NCI-H226 (cell line): ENCODE measurements at places on chromosomes 1 and 21.

DNA sequence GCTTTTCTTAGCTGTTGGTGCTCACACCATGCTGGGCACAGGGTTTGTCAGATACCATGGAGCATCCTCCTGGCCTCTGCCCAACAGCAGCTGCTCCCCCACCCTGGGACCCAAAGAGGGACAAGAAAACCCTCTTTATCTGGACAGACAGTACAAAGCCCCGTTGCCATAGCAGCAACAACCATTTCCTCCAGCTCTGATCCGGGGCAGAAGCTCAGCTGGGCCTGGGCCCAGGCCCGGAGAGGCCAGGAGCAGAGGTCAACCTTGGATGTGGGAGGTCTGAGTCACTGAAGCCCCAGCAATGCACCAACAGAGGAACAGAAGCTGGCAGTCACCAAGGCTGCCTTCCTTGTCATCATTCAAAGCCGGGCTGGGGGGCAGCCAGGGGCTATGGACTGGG lies 228.4 kb upstream of the POU3F1 start:
- DNase-seq: no peak

DNA sequence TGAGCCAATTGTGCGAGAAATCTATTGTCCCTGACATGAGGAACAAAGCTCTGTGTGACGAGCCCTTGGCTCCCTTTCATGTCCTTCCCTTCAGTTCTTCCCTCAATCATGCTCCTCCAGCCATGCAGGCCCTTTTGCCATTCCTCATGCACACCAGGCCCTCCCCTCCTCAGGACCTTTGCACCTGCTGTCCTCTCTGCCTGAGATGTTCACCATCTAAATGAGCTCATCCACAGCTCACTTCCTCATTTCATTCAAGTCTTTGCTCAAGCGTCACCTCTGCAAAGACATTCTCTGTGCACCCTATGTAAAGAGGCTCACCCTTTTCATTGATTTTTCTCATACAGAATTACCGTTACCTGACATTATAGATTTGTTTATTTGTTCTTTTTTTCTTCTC lies 43.7 kb downstream of the C8B start:
- DNase-seq: no peak

DNA sequence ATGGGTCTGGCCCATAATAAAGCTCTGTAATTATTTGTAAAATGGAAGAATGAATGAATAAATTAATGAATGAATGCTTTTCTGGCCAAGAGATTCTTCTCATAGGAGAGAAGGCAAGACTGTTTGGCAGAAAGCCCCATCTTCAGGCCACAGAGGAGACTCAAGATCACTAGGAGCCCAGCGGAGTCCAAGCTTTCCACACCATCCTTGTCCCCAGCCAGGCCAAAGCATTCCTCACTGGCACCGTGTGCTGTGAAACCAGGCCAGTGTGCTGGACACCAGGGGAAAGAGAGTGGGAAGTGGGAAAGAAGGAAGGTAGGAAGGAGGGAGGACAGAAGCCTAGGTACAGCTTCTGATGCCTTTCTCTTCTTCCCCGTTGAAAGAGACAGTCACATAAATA lies 86.4 kb downstream of the PLXNA2 start:
- no peak for DNase-seq

DNA sequence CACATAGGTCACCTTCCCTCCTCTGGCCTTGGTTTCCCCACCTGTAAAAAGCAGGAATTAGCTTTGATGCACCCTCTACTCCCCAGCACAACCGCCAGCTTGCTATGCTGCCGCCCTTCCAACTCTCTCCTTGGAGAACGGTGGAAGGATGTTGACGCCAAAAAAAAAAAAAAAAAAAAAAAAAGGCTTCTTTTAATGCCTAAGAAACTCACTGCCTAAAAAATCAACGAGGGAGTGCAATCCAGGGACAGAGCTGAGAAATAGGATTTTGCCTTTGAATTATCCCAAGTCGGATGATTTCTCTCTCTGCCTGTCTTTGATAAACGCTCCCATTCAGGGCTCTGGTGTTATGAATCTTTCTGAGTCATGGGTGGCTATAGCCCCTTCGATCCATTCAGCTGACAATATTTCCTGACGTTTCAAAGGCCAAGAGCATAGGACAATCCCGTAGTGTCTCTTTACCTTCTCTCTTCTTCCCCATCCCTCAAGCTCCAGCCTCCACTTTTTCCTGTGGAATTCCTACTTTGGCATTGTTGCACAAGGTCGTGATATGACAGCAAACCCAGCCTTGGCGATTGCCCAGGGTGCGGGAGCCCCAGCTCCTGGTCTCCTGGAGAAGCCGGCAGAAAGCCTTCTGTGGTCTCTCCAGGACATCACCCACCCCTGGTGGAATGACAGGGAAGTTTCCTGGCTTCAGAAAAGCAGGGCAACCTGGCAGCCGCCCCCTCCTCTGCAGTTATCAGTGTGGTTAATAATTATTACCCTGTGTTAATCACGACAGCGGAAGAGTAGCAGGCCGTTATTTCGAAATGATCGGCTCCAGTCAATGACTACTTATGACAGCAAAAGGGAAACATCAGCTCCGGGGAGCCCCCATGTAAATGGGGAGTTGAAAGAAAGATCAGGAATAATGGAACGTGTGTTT lies 8.0 kb upstream of the PLXNA2 start:
- DNase-seq: no peak

GRCh38 chr1:180451504-180451903 lies 50.9 kb downstream of the ACBD6 start:
- DNase-seq: no peak

GRCh38 chr1:233582439-233582838 lies 31.5 kb upstream of the KCNK1 start:
- DNase-seq: no peak

DNA sequence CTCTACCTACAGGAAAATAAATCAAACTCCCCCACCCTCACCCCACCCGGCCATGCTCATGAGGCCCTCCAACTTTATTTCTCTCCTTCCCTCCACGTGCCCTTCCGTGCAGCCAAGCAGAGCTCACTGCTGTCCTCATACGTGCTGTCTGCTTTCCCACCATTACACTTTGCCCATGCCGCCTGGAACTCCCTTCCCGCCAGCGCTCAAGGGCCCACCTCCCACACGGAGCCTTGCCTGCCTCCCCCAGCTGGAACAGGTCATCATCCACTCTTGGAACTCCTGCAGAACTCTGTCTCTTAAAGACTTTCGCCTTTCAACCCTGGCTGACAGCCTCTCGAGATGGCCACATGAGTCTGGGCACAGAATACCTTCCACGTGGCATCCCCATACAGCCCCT lies 42.4 kb downstream of the GLIS1 start:
- DNase-seq: no peak

GRCh38 chr1:98325646-98326440 lies 335.7 kb upstream of the SNX7 start:
- peak; percentile 87 for DNase-seq

DNA sequence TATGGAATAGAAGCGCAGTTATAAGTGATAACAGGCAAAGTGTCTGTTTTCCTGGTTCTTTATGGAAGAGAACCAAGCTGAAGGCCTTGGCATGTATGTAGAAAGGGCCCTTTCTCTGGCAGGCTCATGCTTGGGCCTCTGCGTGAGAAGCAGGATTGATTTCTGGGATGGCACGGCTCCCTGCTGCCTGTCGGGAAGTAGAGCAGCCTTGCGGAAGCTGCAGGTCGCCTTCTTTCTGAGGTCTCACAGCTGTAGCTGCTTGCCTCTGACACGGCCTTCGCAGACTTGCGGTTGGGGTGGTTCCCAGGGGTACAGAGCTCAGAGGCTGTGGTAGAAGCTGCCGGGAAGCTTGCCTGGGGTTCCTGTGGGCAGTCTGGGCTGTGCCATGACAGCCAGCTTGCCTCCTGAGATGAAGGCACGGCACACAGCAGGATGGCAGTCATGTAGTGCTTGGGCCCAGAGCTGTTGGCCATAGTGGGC lies 39.4 kb downstream of the TRAPPC10 start:
- DNase-seq: no peak

- DNase-seq: no peak
Observed at GRCh38 chr1:158652721-158653334, 33.7 kb downstream of the SPTA1 start.

DNA sequence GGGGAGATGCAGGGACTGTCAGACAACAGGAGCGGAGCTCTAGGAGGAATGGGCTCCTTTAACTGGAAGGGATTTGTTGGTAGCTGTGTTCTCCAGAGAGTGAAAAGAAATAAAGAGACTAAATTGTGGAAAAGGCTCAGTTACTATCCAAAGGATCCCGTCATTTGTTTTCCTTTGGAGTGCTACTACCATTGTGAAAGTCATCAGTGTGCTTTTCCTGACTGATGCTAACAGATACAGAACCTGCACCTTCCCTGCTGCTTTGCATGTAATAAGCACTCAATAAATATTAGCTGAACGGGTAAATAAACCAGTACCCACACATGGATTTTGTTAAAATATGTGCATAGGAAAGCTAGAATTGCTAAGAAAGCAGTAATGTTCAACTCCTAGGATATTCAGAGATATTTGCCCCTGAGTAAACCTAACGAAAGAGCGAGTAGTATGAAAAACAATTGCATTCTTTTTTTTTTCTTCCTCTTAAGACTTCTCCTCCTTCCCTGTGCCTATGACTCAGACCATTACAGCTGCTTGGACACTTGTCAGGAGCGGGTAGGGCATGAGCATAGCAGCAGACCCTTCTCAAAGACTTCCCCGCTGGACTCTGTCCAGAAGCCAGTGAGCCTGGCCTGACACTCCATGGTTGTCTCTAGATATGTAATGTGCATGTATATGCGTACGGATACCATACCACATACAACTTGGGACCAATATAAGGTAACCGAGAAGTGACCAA lies 41.7 kb downstream of the PTGFRN start:
- DNase-seq: no peak

DNA sequence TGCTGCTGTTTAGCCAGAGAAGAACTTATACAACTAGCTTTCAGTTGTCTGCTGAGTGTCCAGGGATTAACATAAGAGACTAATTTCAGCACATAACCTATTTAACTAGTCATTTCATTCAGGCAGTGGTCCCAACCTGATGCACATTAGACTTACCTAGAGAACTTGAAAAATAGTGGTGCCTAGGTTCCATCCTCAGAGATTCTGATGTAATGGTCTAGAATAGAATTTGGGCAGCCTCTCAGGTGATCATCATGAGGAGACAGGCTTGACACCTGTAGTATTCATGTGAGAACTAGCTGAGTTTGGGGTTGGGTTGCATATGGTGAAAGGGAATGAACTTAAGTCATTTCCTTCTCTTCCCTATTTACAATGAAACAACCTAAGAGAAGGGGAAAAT lies 24.8 kb downstream of the CNST start:
- no peak for DNase-seq

DNA sequence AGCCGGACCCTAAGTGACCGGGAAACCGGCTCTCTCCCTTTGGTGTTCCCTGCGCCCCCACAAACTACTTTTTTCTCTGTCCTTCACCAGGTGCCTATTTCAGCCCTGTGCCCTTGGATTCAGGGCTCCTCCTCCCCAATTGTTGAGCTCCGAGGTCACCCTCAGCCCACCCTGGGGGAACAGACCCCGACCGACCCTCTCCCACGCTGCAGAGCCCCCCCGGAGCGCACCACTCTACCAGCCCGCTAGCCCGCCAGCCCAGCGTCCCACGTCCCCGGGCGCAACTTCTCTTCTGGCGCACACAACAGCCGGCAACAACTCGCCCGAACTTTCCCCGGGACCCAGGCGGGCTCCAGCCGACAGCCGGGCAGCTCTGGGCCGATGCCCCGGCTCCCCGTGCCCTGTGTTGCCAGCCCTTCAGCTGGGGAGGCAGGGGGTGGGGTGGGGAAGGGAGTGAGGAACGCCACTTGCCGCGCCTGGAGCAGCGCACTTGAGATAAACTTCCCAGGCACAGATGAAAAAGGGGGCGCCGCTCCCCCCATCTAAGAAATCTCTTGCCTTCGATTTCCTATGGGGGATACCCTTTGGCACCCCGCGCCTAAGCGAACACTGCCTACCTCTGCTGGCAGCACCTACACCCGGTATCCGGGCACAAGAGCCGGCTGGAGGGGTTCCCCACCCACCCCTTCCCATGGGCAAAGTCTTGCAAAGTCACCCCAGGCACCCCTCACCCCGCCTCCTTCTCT lies 997 bp downstream of the CASZ1 start:
- peak; percentile 8 for DNase-seq

- no peak for DNase-seq
Observed at GRCh38 chr1:97820470-97821188, 100.2 kb downstream of the DPYD start.

GRCh38 chr1:77313491-77313890 lies 31.7 kb downstream of the AK5 start:
- DNase-seq: no peak

GRCh38 chr1:212655668-212656440 lies 43.8 kb downstream of the BATF3 start:
- DNase-seq: peak; percentile 67

GRCh38 chr1:56901716-56902115 lies 47.1 kb downstream of the C8A start:
- DNase-seq: no peak

- DNase-seq: no peak
Observed at GRCh38 chr21:35563885-35564451, 496.4 kb downstream of the SETD4 start.

GRCh38 chr1:36971852-36972618 lies 62.3 kb downstream of the GRIK3 start:
- DNase-seq: no peak

DNA sequence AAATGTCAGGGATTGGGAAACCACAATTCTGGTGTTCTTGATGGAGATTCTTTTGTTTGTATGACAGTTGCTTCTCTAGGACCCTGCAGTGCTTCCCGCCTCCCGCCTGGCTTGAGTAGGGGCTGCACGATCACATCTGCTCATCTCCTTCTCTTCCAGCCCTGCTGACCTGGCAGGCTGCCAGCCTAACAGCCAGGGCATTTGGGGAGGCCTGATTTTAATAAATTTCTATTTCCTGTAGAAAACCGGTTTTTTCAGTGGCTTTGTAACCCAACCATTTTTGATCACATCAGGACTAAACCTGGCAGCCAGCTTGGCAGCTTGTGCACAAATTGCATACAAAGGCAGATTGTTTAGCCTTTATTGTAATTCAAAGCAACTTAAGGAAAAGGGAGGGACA lies 78.9 kb downstream of the UBE2U start:
- no peak for DNase-seq

DNA sequence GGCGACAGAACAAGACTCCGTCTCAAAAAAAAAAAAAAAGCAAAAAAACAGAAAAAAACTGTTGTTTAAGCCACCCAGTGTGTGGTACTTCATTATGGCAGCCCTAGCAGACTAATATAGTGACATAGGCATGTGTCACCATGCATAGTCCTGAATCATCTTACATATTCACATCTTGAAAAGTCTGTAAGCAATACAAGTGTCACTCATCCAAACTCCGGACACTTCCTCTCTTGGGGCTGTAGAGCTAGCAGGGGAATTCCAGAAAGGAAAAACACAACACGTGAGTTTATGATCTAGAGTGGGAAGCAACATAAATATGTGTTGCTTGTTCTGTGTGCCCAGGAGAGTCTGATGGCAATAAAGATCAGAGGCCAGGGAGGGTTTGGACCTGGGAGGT lies 81.6 kb upstream of the KCNE2 start:
- DNase-seq: no peak

- no peak for DNase-seq
Observed at GRCh38 chr1:40715491-40716059, 24.1 kb downstream of the NFYC start.

GRCh38 chr1:226571893-226572292 lies 23.3 kb downstream of the STUM start:
- no peak for DNase-seq
